ENCODE measurements at places on chromosomes 12 and 14.

DNA sequence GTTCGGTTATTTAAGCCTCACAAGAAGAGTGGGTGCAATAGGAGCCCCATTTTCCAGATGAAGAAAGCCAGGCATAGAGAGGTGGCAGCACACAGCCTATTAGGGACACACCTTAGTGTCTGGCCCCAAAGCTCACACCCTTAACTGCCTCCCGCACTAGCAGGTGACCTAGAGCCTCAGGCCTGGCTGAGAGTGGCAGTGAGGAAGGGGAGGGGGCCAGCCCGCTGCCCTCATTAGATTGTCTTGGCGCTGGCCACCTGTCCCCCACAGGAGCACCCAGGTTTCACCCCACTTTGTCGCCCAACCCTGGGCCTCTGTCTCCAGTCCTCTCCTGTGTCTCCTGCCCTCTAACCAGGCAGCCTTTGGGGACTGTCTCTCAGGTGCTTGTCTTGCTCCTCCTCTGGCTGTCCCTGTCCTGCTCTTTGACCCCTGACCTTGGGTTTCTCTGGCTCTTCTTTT is 18.5 kb upstream of the PGF start:
- no peak for DNase-seq

DNA sequence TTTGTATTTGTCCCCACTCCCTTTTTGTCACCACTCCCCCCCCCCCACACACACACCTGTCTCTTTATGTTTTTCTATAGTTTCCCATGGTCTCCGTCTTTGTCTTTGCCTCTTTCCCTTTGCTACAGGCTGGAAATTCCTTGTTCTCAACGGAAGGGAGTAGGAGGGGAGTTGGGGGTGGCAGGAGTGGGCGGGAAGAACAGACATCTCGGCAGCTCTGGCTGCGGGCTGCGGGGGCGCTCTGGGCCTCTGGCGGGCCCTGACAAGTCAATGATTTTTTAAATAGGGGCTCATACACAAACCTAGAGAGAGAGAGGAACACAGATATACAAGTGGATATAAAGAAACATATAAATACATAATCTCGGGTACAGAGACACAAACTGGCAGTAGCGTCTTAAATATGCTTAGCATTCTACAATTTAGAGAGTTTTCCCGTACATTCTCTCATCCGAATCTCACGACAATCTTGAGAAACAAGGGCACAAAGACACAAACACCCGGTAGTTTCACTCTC is 2.4 kb upstream of the NAB2 start:
- peak; percentile 74 for DNase-seq

DNA sequence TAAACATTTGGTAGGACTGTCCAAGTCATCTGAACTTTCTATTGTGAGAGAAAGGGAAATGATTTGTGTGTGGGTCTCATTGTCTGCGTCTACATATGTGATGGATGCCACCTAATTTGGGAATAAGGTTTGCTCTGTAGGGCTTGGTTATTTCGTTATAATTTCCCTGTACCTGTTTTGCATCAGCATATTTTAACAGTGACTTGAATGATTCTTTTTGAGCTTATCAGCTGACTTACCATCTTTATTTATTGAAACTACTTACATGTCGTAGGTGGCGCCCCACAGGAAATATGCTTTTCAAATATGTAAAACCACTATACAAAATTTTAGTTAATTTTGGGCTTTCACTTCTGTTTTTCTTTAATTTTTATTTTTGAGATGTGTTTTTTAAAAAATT is 56.5 kb upstream of the BCAT1 start:
- DNase-seq, result no peak

DNA sequence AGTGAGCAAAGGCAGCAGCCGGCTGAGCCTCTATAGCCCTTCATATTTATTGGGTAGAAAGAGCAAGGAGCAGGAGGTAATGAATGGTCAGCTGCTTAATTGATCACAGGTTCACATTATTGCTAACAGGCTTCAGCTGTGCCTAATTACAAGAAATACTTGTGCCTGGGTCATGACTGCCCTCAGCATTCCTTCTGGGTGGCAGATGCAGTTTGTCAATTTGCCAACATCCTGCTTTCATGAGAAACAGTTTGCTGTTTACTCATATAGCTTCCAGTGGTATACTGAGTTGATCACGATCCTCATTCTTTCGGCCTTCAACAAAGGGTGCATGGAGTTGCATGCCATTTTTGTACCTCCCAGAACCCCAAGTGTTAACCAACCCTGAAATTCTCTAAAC is 81.0 kb upstream of the PLEKHG7 start:
- no peak for DNase-seq

- no peak for DNase-seq
Observed at GRCh38 chr12:27412047-27412446, 34.5 kb upstream of the SMCO2 start.

GRCh38 chr12:12392413-12392812 is 35.5 kb downstream of the BORCS5 start:
- DNase-seq, result no peak

DNA sequence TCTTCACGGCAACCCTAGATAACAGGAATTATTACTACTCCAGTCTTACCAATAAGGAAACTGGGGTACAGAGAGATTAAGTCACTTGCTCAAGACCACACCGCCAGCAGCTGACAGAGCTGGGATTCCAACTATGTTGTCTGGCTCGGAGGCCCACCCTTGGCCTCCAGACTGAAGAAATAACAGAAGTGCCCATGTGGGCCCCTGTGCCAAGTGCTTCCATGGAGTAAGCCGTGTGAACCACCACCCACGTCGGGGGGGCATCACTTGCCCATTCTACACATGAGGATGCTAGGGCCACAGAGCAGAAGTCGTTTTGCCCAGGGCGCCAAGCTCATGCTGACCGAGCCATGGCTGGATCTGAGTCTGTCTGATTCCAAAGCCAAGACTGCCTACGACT is 926 bp upstream of the CMKLR1 start:
- DNase-seq, result no peak

DNA sequence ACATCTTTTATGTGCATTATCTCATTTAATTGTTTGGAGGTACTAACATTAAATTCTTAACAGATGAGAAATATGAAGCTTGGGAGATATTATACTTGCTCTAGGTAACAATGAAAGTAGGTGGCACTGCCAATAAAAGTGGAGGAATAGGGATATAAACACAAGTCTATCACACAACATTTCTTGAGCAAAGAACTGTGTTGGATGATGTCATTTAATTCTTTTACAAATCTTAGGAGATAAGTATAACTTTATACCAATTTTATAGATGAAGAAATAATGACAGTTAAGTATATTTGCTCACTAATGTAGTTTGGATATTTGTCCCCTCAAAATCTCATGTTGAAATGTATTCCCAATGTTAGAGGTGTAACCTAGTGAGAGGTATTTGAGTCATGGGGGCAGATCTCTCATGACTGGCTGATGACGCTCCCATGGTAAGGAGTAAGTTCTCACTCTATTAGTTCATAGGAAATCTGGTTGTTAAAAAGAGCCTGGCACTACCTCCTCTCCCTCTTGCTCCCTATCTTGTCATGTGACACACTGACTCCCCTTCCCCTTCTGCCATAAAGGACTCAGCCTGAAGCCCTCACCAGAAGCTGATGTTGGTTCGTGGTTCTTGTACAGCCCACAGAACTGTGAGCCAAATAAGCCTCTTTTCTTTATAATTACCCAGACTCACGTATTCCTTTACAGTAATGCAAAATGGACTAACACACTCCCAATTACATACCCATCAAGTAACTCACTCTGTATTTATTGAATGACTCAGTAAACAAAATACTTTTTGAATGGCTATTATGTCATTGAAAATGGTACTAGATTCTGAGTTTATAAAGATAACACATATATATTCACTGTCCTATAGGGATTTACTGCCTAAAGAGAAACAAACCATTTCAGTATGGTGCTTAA is 146.8 kb upstream of the KITLG start:
- DNase-seq, result no peak

GRCh38 chr12:11228296-11228879 is 41.1 kb downstream of the PRB3 start:
- peak; percentile 28 for DNase-seq

DNA sequence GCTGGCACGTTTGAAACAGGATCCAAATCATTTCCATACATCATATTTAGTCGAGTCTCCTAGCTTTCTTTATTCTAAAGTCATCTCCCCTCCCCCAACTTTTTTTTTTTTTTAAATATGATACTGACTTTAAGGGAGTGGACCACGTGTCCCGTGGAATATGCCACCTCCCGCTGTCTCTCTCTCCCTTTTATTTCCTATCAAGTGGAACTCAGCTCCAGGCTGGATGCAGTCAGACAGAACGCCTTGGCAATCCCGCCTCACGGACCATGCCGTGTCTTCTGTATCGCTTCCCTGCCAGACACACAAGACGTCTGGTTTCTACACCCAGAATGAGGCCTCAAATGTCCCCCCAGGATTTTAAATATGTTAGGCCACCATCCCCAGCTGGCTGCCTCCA is 21.2 kb downstream of the BCL7A start:
- DNase-seq, result no peak

GRCh38 chr14:39734306-39734705 is 302.1 kb upstream of the FBXO33 start:
- no peak for DNase-seq

- no peak for DNase-seq
Observed at GRCh38 chr12:3097186-3097804, 20.1 kb downstream of the TSPAN9 start.

DNA sequence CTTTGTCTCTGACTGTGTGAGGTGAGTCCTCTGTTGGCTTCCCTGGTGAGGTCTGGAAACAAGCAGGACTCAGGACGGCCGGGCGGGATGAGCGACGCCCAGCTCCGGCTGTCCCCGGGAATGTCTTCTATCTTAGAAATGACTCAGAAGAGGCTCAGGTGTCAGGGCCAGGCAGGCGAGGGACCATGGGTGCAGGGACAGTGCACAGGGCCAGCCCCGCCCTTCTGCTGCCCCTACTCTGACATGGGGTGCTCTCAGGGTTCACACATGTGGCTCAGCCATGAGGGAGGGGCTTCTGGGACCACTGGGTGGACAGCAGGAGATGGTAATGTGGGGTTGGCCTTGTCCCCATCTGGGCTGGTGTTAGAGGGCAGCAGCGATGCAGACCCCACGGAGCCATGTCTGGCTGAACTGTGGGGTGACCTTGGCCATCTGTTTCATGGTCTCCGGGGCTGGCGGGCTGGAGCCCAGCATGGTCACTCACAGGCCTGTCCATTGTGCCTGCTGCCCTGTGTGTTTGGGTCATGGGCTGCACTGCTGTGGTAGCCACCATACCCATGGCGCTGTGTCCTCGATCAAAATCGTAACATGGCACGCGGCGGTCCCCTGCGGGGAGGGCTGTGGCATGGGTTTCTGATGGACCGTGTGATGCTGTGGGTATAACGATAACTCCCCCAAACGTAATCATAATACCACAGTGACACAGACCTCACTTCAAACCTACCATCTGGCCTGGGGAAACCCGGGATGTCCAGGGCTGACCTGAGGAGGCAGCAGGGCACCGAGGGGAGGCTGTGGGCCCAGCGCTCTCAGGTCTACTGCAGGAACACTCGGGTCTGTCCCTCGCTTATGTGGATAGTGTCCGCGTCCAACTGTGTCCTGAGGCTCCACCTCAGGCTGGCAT is 368.8 kb downstream of the TMEM121 start:
- DNase-seq, result peak; percentile 2

DNA sequence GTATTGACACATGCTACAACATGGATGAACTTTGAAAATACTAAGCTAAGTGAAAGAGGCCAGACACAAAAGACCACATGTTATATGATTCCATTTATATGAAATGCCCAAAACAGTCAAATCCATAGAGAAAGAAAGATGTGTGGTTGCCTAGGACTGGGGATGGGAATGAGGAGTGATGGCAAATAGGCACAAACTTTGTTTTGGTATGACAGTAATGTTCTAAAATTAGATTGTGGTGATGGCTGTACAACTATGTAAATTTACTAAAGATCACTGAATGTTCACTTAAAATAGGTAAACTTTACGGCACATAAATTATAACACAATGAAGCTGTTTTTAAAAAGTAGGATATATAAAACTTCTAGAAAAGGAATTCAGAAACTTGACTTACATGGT is 41.7 kb downstream of the PPP1R13B start:
- DNase-seq, result no peak

DNA sequence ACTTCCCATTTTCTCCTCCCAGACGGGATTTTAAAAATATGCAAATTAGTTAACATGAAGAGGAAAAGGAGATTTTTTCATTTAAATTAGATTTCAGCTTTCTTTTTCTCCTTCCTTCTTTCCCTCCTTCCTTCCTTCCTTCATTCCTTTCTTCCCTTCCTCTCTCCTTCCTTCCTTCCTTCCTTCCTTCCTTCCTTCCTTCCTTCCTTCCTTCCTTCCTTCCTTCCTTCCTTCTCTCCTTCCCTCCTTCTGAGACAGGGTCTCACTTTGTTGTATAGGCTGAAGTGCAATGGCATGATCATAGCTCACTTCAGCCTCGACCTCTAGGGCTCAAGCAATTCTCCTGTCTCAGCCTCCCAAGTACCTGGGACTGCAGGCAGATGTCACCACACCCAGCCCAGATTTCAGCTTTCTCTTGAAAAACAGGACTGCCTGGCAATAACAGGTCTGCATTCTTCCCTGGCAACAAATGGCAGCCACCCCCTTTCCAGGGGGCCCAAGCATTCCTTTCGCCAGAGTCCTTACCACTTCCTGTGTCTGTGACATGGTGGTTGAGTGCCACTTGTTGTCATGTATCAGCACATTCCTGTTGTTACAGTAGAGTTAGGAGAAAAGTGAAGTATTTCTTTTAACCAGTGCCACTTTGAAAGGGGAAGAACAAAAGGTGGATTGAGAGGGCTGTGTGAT is 119.1 kb downstream of the PTPN11 start:
- no peak for DNase-seq

GRCh38 chr12:15056218-15056617 is 83.4 kb downstream of the PDE6H start:
- DNase-seq, result no peak

DNA sequence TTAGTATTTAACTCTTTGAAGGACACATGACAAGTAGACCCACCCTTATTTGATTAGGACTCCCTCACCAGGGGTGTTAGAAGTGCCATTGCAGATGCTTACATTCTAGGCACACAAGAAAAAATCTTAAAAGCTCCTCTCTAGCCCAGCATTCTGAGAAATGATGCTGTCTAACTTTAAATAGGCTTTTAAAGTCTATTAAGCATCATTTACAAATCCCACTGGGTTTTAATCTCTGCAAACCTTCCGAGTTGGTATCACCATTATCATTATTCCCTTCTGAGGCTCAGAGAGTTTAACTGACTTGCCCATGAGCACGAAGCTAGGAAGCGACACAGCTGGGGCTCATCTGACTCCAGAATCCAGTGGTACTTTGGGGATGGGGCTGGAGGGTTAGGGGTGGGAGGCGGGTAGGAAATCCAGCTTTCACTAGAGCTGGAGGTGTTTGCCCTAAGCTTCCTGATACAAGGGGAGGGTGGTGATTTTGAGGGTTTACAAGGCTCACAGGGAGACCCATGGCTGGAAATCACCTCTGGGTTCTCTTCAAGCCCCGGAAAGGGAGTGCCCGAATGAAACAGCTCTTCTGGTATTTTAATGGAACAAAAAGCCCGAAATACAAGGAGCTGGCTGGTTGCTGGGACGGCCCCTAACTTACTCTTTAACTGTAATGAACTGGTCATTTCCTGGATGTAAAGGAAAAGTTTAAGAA is 109.2 kb upstream of the FUT8 start:
- no peak for DNase-seq

- no peak for DNase-seq
Observed at GRCh38 chr12:52542785-52543318, 10.1 kb downstream of the KRT71 start.
